Lower lobe of right lung (tissue), 2 donors: ENCODE measurements at places on chromosomes 7 and 10. TPM values are rescaled to one million over a fixed set of nuclear protein-coding genes. Genes with fewer than 3 reads are reported as not detected.

DNA sequence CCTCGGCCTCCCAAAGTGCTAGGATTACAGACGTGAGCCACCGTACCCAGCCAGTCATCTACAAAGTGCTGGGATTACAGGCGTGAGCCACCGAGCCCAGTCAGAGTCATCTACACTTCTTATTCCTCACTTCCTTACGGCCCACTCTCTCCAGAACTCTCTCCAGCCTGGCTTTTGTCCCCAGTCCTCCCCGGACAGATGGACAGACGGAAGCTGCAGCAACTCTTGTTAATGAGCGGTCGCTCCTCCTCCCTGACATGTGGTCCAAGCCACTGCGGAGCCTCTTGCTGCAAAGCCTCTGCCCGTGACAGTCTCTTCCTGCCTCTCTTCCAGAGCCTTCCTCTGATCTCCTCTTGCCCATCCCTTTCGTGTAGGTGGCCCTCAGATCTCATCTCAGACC, 45.9 kb downstream of the TMEM270 start:
- no peaks in the 10 kb centered on the region for H3K27me3 ChIP-seq
- no peak overlapping the region for H3K27ac ChIP-seq
- H3K4me3 ChIP-seq = no peak overlapping the region
- no peaks in the 10 kb centered on the region for H3K36me3 ChIP-seq
- peak; percentile 14 for DNase-seq
- H3K4me1 ChIP-seq = peaks cover 10% of the 10 kb centered on the region

DNA sequence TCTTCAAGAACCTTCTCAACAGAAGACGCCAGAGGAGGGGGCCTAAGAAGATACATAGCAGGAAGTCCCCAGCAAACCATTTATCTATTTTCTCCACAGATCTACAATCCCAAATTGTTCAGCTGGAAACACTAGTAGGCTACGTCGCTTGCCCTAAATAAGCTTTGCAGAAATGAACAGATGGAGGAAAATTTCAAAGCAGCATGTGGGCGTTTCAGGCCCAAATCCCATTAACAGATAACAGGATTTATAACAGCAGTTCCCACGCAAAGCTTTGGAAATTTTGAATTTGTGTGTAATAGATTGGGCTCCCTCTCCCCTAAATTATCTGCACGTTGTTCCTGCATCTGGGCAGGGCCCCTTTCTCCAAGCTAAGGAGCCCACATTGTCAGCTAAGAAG, 60.6 kb upstream of the FRMD4A start:
- no peak for DNase-seq
- no peaks in the 10 kb centered on the region for H3K4me1 ChIP-seq
- H3K27ac ChIP-seq = no peak overlapping the region
- no peak overlapping the region for H3K4me3 ChIP-seq

Gene PLEKHA8
- 8.8 TPM for total RNA-seq

GRCh38 chr7:18693816-18694215, 198.3 kb downstream of the HDAC9 start:
- H3K27me3 ChIP-seq = no peaks in the 10 kb centered on the region
- no peak overlapping the region for H3K4me3 ChIP-seq
- no peaks in the 10 kb centered on the region for H3K36me3 ChIP-seq
- no peak for DNase-seq

GRCh38 chr10:132644527-132645246, 107.1 kb downstream of the INPP5A start:
- H3K4me1 ChIP-seq = no peaks in the 10 kb centered on the region
- H3K27ac ChIP-seq = no peak overlapping the region
- no peak for DNase-seq

- no peaks in the 10 kb centered on the region for H3K27me3 ChIP-seq
- DNase-seq = no peak
- no peaks in the 10 kb centered on the region for H3K36me3 ChIP-seq
- H3K4me3 ChIP-seq = no peak overlapping the region
- no peak overlapping the region for H3K27ac ChIP-seq
Observed at GRCh38 chr7:151865070-151865670, 11.7 kb downstream of the PRKAG2 start.

DNA sequence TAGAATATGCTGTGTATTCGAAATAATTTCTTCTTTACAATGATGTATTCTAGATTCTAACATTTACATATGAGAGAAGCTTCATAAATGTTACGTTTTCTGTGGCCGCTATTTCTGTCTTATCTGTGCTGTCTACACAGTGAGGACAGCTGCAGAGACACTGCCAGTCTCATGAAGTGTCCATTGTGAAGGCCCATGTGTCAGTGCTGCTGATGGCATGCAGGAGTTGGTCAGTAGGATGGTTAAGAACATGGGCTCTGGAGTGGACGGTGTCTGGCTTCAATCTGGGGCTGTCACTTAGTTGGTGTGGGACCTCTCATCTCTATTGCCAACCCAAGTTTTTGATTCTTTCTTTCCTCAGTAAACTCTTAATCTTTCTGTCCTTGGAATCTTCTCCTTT, 137.3 kb downstream of the SDK1 start:
- H3K27ac ChIP-seq = no peak overlapping the region
- H3K4me3 ChIP-seq = no peak overlapping the region
- H3K27me3 ChIP-seq = no peaks in the 10 kb centered on the region
- no peaks in the 10 kb centered on the region for H3K4me1 ChIP-seq
- H3K36me3 ChIP-seq = no peaks in the 10 kb centered on the region

GRCh38 chr7:107150375-107151073, 18.3 kb upstream of the HBP1 start:
- no peaks in the 10 kb centered on the region for H3K27me3 ChIP-seq
- DNase-seq = peak; percentile 67
- H3K4me3 ChIP-seq = no peak overlapping the region
- no peaks in the 10 kb centered on the region for H3K36me3 ChIP-seq

GRCh38 chr10:13161857-13162271, 506 bp downstream of the MCM10 start:
- peaks cover 14% of the 10 kb centered on the region for H3K4me1 ChIP-seq
- H3K4me3 ChIP-seq = peak overlapping the region; percentile 58
- H3K36me3 ChIP-seq = no peaks in the 10 kb centered on the region
- H3K27me3 ChIP-seq = no peaks in the 10 kb centered on the region

- no peaks in the 10 kb centered on the region for H3K27me3 ChIP-seq
- no peak overlapping the region for H3K4me3 ChIP-seq
- peak; percentile 38 for DNase-seq
- H3K4me1 ChIP-seq = peaks cover 12% of the 10 kb centered on the region
- H3K36me3 ChIP-seq = peaks cover 42% of the 10 kb centered on the region
Observed at GRCh38 chr7:74066626-74067025, 17.0 kb upstream of the LIMK1 start.

DNA sequence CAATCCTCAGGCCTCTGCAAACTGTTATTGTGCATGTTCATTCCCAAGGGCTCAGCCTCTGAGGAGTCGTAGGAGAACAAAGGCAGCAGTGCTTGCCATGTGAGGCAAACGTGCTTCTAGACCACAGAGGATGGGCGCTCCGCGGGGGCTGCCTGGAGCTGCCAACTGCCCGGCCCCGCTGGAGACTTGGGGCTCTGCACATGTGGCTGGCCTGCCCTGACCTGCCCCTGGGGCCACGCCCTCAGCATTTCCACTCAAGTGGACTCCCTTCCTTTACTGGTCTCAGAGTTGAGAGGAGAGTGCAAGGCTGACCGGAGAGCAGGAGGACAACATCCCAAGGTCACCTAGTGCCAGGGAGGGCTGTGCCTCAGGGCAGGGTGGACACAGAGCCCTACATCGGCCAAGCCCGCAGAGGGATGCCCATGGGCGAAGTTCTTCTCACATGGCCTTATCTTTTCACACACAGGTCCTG, 222.3 kb upstream of the ZNF32 start:
- no peak overlapping the region for H3K4me3 ChIP-seq
- H3K36me3 ChIP-seq = no peaks in the 10 kb centered on the region
- no peak for DNase-seq
- H3K27me3 ChIP-seq = no peaks in the 10 kb centered on the region

GRCh38 chr7:7820939-7821338, 102.5 kb upstream of the RPA3 start:
- H3K4me1 ChIP-seq = no peaks in the 10 kb centered on the region
- no peaks in the 10 kb centered on the region for H3K36me3 ChIP-seq
- no peak for DNase-seq
- H3K27ac ChIP-seq = no peak overlapping the region
- no peaks in the 10 kb centered on the region for H3K27me3 ChIP-seq

DNA sequence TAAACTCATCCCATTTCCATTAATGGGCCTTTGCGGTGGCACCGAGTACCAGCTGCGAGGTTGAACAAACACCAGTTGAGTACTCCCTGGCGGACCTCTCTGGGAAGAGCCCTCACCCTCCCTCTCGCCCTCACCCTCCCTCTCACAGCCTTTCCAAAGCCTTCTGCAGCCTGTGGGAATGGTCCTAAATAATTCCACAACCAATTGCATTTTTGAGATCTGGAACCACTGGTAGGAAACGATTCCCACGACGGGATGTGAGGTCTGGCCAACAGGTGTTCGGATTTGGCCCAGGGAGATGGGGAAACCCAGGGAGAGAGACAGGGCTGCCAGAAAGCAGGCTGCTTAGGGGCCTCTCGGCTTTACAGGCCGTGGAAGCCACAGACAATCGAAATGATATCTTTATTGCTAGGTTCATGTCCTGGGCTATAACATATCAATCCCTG, 5.3 kb downstream of the PTF1A start:
- no peak for DNase-seq
- H3K4me1 ChIP-seq = no peaks in the 10 kb centered on the region
- H3K27me3 ChIP-seq = peaks cover 94% of the 10 kb centered on the region
- no peak overlapping the region for H3K4me3 ChIP-seq
